ENCODE measurements at places on chromosomes 2 and 18. TPM values are rescaled to one million over a fixed set of nuclear protein-coding genes. Genes with fewer than 3 reads are reported as not detected.

Gene ATP5F1A
- 511 TPM for total RNA-seq

Gene TBR1
- not detected for total RNA-seq

Gene ALPP
- total RNA-seq, result not detected

Gene EDAR
- not detected for total RNA-seq

Gene SCYGR2
- not detected for total RNA-seq

Gene HOXD11
- not detected for total RNA-seq

Gene LYG1
- total RNA-seq, result 0.88 TPM

Gene ERCC3
- total RNA-seq, result 43.1 TPM

Gene CD8A
- not detected for total RNA-seq

- no peak for DNase-seq
Measured at GRCh38 chr2:34316788-34317187, 717.7 kb upstream of the FAM98A start.

DNA sequence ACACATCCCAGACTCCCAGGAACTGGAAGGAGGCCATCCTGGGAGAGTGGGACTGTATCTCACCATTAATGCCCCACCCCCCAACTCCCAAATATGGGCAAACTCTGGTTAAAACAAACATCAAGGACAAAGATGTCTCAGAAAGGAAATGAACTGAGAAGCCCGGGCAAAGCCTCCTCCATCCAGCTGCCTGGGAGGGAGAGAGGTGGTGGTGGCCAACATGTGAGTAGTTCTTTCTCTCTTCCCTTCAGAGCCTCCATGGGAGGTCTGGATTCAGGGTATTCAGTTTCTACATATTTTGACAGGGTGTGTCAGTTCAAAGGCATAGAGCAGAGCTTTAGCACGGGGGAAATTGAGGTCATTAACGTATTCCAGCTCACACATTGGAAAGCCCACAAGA, 57.5 kb downstream of the CXCR4 start:
- no peak for DNase-seq

DNA sequence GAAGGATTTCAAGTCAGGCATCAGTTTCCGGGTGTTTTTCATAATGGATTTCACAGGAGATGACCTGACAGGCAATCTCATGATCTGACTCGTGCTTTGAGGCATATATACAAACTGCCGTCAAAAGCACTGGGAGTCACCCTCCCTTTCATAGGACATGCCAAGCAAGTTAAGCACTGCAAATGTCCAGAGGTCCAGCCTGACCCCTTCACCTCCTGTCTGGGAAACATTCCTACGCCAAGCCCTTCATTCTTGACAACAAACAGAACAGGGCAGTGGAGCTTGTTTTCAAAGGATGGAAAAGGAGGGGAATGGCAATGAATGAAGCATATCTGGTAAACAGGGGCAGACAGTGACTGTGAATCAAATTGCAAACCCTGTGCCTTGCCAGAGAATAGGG, 963.6 kb downstream of the BCL11A start:
- DNase-seq, result no peak

- no peak for DNase-seq
Measured at GRCh38 chr2:161436411-161436810, 20.3 kb downstream of the TBR1 start.

DNA sequence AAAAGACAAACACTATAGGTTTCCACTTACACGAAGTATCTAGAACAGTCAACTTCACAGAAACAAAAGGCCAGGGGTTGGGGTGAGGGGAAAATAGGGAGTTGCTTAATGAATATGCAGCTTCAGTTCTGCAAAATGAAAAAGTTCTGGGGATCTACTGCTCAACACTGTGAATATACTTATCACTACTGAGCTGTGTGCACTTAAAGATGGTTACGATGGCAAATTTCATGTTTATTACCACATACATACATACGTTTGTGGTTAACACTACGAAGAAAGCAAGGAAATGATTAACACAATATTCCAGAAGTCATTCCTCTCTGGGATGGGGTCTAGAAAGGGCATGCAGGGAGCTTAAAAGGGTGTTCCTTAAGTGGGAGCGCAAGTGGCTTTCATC, 19.3 kb downstream of the MBOAT2 start:
- no peak for DNase-seq

- DNase-seq, result no peak
Measured at GRCh38 chr2:71348302-71348701, 16.7 kb downstream of the ZNF638 start.

GRCh38 chr2:188551671-188552070, 260.0 kb downstream of the GULP1 start:
- DNase-seq, result no peak

- peak; percentile 2 for DNase-seq
Measured at GRCh38 chr2:239788576-239789098, 236.5 kb downstream of the NDUFA10 start.

- peak; percentile 89 for DNase-seq
Measured at GRCh38 chr2:96891591-96892333, 21.9 kb upstream of the SEMA4C start.

DNA sequence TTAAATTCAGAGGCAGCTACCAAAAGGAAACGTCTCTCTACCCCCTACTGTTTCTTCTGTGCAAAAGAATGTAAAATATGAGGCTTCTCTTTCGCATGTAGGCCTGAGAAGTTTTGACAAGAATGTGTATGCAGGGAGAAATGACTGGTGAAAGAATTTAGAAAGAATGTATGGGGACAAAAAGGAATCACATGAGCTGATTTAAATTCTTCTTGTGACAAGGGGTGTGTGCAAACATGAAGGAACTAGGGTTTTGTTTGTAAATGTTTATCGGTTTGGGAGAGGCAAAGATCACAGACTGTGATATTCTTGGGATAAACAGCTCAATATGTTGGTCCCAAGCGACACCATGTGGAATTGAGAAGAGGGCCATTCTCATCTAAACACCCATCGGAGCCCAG, 345.2 kb upstream of the VRK2 start:
- no peak for DNase-seq

DNA sequence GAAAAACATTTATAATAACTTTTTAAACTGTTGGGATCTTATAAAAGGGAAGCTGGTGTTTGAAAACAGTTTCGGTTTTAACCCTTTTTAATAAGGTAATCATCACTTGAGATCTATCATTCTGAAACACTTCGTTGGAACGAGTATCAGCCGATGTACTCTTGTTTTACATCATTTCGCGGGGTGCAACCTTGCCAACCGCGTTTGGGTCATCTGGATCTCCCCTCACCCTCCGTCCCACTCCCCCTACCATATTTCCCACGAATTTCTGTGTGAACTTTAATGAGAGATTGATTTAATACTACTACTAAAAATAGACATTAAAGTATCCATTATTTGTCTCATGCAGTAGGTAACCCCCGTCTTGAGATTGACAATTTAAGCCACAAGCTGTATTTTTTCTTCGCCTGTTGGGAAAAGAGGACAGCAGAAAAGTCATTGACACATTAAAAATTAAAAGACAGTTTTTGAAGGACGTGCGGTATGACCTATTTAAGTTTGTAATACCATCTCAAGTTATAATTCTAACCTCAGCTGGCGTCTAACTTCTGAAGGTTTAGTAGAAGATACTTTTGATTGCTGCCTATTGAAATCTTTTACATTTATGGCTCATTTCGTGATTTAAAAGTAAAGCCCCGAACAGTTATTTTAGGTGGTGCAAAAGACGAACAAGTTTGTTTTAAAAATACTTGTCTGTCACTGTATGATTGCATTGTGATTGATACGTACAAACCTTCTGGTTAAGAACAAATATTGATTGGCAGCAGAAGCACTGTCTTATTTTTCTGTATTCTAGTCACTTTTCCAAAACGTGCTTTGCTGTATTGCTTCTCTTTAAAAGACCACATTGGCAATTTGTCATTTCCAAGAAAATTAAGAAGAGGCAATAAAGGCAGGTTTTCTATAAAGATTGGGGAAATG, 1.5 kb downstream of the CREB1 start:
- DNase-seq, result peak; percentile 87

- no peak for DNase-seq
Measured at GRCh38 chr2:174919947-174920595, 85.1 kb downstream of the CHN1 start.

GRCh38 chr2:10707831-10708230, 13.6 kb upstream of the ATP6V1C2 start:
- DNase-seq, result no peak

DNA sequence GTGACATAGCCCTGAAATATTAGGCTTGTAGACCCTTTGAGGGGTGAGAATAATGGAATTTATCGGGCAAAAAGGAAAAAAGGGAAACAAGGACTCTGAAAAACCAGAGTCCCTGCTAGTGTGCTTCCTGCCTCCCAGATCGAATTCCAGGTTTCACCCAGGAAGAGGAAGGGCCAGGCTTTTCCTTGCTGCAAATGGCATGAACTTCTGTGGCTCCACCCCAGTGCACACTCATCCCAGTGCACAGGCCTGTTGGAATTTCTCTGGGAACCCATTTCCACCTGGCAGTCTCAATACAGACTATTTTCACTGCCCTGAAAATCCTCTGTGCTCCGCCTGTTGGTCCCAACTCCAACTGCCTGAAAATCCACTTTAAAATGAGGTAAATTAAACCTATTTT, 29.9 kb downstream of the C18orf54 start:
- DNase-seq, result peak; percentile 14

DNA sequence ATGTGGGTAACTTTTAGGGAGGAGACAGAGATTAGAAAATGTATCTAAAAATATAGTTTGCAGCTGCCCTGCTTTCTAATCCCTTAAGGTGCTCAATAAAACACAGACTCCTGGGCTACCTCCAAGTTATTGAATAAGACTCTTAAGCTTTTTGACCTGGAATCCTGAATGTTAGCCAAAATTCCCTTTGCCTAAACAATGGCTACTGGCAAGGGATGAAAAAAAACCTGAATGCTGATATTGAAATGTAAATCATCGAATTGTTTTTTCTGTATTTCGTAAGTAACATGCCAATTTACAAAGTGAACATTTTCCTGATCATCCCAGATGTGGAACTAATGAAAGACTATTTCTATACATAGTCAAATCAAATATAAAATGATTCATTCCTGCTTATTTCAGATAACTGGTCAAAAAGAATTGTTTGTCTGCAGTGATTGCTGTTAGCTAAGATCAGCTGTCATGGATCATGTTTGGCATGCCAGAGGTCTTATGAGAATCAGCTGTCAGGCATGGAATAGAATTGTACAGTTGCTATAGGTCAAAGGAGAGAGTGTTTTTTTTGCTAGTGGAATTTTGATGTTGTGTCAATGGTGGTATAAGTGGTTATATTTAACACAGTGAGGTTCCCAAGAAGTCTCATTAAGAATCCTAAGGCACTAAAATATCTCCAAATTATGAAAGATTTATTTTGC, 363.6 kb upstream of the CWC22 start:
- DNase-seq, result no peak

DNA sequence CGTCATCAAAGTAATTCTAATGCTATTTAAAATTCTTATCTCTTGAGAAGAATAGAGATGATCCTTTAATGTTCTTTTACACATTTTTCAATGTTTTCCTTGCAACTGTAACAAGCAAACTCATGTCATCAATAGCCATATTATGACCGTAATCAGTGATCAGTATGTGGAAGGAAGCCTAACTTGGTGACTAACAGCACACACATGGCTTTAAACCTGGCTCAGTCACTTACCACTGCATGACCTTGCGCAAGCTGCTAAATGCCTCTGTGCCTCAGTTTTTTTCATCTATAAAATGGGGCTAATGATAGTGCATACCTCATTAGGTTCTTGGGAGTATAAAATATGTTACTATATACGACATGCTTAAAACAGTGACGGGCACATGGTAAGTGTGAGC, 149.7 kb downstream of the BCL2 start:
- DNase-seq, result no peak

DNA sequence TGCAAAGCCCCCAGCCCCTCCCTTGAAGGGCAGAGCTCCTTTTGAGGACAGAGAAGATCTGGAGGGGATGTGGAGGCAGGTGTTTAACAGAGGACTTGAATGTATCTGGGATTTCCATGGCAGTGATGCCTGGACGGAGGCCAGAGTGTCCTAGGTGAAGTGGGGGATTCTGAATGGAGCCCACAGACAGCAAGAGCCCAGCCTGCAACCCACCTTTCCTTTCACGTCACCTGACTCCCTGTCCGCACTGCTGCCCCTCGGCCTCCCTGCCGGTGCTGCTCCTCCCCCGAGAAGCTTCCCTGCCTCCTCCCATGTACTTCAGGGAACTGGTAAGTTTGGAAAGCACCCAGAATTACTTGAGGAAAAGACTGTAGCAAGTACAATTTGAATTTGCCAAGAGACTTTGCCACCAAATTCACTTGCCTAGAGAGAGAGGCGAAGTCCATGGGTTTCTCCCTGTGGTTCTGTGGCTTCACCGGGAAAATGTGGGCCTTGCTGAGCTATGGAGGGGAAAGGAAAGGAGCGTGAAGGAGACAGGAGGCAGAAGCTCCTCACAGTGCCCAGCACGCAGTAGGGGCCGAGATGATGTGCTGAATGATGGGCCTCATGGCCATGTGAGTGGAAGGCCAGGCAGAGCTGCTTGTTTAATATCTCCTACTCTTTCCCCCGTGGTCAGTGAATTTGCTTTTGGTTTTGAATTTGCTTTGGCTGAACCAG, 13.9 kb upstream of the ASPRV1 start:
- no peak for DNase-seq
